Mesenchymal stem cell (in vitro differentiated cells and primary cell): ENCODE measurements at places on chromosomes 3 and 15.

- H3K4me3 ChIP-seq: no peak overlapping the region
- no peaks in the 10 kb centered on the region for H3K36me3 ChIP-seq
- H3K27ac ChIP-seq: no peak overlapping the region
- H3K4me1 ChIP-seq: no peaks in the 10 kb centered on the region
- H3K27me3 ChIP-seq: no peaks in the 10 kb centered on the region
- no peak for DNase-seq
These were observed 523.4 kb downstream of the CADM2 start for GRCh38 chr3:85482213-85482490.

DNA sequence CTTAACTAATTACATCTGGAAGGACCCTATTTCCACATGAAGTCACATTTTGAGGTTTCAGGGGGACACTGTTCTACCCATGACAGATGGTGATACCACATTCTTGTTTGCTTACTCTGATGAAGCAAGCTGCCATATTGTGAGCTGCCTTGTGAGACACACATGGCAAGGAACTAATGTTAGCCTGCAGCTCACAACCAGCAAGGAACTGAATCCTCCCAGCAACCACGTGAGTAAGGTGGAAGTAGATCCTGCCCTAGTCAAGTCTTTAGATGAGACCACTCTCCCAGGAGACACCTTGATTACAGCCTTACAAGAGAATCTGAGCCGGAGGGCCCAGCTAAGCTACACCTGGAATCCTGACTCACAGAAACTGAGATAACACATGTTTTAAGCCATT, 160.1 kb downstream of the PDE8A start:
- H3K27me3 ChIP-seq: no peaks in the 10 kb centered on the region
- no peaks in the 10 kb centered on the region for H3K4me1 ChIP-seq
- H3K4me3 ChIP-seq: no peak overlapping the region
- H3K36me3 ChIP-seq: peaks cover 29% of the 10 kb centered on the region
- H3K27ac ChIP-seq: no peak overlapping the region

GRCh38 chr3:27630885-27631284, 91.2 kb downstream of the EOMES start:
- H3K36me3 ChIP-seq: no peaks in the 10 kb centered on the region
- no peaks in the 10 kb centered on the region for H3K27me3 ChIP-seq
- H3K27ac ChIP-seq: no peak overlapping the region
- no peak overlapping the region for H3K4me3 ChIP-seq
- peak; percentile 36 for DNase-seq

- peak overlapping the region; percentile 26 for H3K27ac ChIP-seq
- H3K36me3 ChIP-seq: peaks cover 9% of the 10 kb centered on the region
- peak; percentile 26 for DNase-seq
- peaks cover 42% of the 10 kb centered on the region for H3K4me1 ChIP-seq
These were observed 21.7 kb downstream of the LSM3 start for GRCh38 chr3:14200276-14200675.

DNA sequence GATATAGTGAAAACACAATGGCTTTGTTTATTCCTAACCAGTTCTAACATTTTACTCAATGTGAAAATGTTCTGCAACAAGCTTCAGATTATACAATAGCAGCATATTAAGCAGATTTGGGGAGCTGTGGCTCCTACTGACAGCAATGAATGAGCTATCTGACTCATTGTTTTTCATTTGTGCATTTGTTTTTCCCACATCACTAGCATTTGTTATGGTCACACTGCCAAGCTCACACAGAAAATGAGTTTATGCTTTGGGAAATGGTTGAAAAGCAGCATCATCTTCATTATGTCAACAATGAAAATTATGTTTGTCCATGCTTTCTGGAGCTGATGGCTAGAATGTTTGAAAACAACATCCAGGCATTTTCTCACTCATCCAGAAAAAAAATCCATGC, 53.5 kb downstream of the ZPLD1 start:
- no peak for DNase-seq
- H3K36me3 ChIP-seq: no peaks in the 10 kb centered on the region
- H3K27me3 ChIP-seq: no peaks in the 10 kb centered on the region
- H3K4me3 ChIP-seq: no peak overlapping the region
- no peak overlapping the region for H3K27ac ChIP-seq
- H3K4me1 ChIP-seq: no peaks in the 10 kb centered on the region

GRCh38 chr3:146750196-146750595, 145.1 kb upstream of the PLSCR5 start:
- no peaks in the 10 kb centered on the region for H3K27me3 ChIP-seq
- H3K27ac ChIP-seq: no peak overlapping the region
- DNase-seq: peak; percentile 29
- no peak overlapping the region for H3K4me3 ChIP-seq

GRCh38 chr3:83226751-83227150, 1465.3 kb upstream of the GBE1 start:
- H3K36me3 ChIP-seq: no peaks in the 10 kb centered on the region
- H3K4me3 ChIP-seq: no peak overlapping the region
- H3K27ac ChIP-seq: no peak overlapping the region
- no peak for DNase-seq
- no peaks in the 10 kb centered on the region for H3K27me3 ChIP-seq
- no peaks in the 10 kb centered on the region for H3K4me1 ChIP-seq

- no peaks in the 10 kb centered on the region for H3K27me3 ChIP-seq
- H3K27ac ChIP-seq: no peak overlapping the region
- no peak overlapping the region for H3K4me3 ChIP-seq
- H3K4me1 ChIP-seq: no peaks in the 10 kb centered on the region
- no peak for DNase-seq
- no peaks in the 10 kb centered on the region for H3K36me3 ChIP-seq
These were observed 146.3 kb downstream of the TMCO5A start for GRCh38 chr15:38080651-38081275.

- H3K27me3 ChIP-seq: peaks cover 80% of the 10 kb centered on the region
- no peak overlapping the region for H3K4me3 ChIP-seq
- no peak for DNase-seq
- no peak overlapping the region for H3K27ac ChIP-seq
- H3K4me1 ChIP-seq: no peaks in the 10 kb centered on the region
These were observed 40.7 kb upstream of the TBC1D21 start for GRCh38 chr15:73832657-73833056.

DNA sequence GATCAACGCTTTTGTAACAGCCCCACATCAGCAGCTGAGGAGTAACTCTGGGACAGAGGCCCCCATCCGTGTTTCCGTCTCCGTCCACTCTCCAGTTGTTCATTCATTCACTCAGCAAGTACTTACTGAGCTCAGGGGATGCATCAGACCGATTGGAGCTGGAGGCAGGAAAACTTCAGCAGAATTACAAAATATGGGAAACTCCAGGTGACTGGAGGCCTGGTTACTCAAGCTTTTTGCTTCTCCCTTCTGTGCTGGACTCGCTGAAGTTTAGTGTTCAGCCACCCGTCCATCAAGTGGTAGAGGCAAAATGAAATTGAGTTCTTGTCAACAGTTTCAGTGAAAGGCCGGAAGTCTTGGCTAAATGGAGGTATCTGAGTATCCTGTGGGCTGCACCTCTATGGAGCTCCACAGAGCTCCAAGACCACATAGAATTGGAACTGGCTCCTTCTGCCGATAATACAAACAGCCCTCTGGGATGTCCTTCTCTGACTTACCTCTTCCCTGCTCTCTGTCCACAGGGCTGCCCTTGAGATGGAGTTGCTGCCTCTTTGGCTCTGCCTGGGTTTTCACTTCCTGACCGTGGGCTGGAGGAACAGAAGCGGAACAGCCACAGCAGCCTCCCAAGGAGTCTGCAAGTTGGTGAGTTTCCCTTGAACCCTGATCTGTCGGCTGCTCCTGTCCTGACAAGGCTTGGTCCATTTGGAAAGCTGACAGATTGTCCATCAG, 14.7 kb downstream of the NRROS start:
- peak; percentile 62 for DNase-seq
- no peak overlapping the region for H3K4me3 ChIP-seq
- peaks cover 7% of the 10 kb centered on the region for H3K4me1 ChIP-seq
- no peaks in the 10 kb centered on the region for H3K27me3 ChIP-seq

- H3K4me3 ChIP-seq: no peak overlapping the region
- H3K27ac ChIP-seq: no peak overlapping the region
- no peaks in the 10 kb centered on the region for H3K36me3 ChIP-seq
- DNase-seq: no peak
These were observed 475.4 kb upstream of the CNTN3 start for GRCh38 chr3:75089841-75090240.

- peaks cover 15% of the 10 kb centered on the region for H3K4me1 ChIP-seq
- H3K27me3 ChIP-seq: peaks cover 43% of the 10 kb centered on the region
- no peak overlapping the region for H3K4me3 ChIP-seq
These were observed 3.9 kb downstream of the TMIE start for GRCh38 chr3:46705022-46705530.
